Adipocyte (in vitro differentiated cells): ENCODE measurements at places on chromosomes 3 and 15.

DNA sequence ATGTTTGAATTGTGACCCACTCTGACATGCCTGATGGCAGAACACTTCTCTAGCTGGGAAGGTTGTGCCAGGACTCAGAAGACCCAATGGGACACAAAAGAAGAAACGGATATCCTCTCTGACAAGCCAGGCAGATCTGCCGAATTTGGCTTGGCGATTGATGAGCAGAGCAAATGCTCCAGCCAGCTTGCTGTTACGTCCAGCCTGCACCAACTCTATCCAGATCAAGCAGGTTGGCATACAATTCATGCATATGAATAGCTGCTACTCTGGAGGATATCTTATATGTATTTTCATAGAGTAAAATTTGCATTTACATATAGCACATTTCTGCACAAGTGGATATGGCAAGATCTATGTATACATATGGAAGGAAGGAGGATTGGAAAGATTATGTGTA, 102.8 kb downstream of the PEX5L start:
- DNase-seq, result no peak

DNA sequence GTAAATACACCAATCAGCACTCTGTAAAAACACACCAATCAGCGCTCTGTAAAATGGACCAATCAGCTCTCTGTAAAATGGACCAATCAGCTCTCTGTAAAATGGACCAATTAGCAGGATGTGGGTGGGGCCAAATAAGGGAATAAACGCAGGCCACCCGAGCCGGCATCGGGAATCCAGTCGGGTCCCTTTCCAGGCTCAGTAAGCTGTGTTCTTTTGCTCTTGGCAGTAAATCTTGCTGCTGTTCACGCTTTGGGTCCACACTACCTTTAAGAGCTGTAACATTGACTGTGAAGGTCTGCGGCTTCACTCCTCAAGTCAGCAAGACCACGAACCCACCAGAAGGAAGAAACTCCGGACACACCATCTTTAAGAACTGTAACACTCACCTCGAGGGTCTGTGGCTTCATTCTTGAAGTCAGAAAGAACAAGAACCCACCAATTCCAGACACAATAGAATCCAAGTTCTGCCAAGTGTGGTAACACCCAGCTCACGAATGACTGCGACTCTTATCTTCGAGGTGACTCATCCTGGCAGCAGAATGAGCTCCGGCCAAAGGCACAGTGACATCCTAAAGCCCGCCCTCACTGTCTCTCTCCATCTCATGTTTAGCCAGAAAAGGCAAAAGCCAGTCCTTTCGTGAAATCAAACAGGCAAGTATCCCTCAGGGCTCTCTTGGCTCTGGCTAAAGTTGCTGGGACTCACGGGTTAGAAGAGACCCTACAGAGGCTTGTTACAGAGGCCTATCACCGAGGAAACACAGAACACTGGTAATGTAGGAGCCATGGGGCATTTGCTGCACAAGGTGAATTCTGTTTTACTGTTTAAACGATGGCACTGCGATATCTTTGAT, 155.2 kb downstream of the FAM43A start:
- peak; percentile 43 for DNase-seq

DNA sequence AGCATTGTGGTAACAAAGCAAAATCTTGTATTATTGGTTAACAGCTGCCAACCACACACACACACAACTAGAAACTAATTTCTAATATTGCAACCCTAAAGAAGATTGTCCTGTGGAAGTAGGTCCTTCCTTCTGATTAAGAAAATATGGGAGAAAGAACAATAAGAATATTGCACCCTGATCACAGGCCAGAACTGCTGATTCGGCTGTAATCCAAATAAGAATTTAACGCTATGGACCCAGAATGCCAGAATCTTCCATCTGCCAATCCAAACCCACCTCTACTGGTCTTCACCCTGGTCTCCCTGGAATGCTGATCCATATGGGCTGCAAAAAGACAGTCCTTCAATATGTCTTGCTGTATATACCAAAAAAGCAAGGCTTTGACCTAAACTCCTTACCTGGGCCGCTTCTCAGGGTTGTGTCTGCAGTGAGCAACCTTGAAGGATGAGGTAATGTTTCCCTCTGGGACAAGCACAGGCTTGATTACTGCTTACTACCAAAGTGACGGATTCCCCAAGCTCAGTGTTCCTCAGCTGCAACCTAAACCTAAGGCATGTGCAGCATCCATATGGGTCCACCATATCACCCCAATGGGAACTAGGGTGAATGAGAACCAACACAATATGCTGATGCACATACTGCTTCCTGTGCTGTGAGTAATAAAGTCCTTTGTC, 8.0 kb downstream of the CCDC14 start:
- DNase-seq, result no peak

GRCh38 chr3:24886501-24886900, 391.9 kb upstream of the THRB start:
- DNase-seq, result no peak

GRCh38 chr3:88879905-88880304, 227.5 kb upstream of the EPHA3 start:
- DNase-seq, result no peak

GRCh38 chr15:71656425-71656824, 153.9 kb upstream of the NR2E3 start:
- no peak for DNase-seq

GRCh38 chr3:195867631-195868335, 40.6 kb downstream of the TNK2 start:
- DNase-seq, result no peak

- no peak for DNase-seq
These were observed 302.1 kb upstream of the MME start for GRCh38 chr3:154778057-154778456.

DNA sequence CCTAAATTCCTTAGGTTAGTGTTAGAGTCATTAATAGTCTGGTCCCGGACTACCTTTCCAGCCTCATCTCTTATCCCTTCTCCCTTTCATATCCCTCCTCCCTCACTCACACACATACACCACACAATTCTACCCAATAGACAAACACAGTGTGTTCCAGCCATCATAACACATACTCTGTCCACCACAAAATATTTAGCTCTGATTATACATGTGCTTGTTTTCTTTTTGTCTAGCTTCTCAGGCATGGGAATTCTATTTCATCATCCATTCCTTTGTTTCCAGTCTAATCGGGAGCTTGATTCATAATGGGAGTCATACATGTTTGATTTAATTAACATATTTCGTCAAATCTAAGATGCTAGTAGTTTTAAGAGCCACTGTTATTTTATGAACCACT, 161.8 kb upstream of the BFSP2 start:
- no peak for DNase-seq

DNA sequence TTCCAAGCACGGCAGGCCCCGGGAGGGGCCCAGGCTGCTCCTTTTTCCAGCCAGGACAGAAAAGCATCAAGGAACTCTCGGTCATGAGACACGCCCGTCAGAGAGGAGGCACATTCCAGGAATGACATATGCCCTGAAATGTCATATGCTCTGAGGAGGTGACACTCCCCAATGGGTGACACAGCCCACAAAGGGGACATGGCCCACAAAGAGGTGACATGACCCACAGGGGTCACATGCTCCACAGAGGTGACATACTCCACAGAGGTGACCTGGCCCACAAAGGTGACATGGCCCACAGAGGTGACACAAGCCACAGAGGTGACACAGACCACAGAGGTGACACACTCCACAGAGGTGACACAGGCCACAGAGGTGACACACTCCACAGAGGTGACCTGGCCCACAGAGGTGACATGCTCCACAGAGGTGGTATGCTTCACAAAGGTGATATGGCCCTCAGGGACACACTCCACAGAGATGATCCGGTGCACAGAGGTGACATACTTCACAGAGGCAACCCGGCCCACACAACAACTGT, 79.2 kb downstream of the ABHD5 start:
- no peak for DNase-seq

DNA sequence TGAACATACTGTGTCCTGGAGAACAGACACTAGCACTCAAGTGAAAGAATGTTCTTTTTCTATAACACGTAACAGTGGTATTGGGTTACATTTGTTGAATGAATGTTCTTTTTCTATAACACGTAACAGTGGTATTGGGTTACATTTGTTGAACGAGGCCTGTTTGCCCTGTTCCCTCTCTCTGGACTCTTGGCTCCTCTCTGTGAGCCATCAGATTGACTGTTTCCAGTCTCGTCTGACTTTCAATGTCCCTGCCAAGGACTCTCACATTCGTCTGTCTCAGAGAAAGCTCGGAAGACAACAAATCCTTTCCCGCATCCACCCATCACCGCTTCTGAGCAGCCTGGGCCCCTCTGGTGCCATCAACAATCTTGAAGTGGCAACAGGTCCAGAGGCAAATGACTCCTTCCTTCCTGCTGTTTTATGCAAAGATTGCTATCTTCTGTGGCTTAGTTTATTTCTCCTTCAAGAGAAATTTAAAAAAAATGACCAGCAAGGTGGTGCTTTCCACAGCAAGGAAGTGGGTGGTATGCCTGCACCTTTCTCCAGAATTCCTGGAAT, 8.0 kb downstream of the TMEM45A start:
- DNase-seq, result no peak

- DNase-seq, result no peak
These were observed 393.0 kb downstream of the IGSF11 start for GRCh38 chr3:118641608-118642007.

- no peak for DNase-seq
These were observed 19.6 kb downstream of the PAQR9 start for GRCh38 chr3:142943870-142944269.

- DNase-seq, result no peak
These were observed 36.6 kb upstream of the CD47 start for GRCh38 chr3:108127301-108127988.

DNA sequence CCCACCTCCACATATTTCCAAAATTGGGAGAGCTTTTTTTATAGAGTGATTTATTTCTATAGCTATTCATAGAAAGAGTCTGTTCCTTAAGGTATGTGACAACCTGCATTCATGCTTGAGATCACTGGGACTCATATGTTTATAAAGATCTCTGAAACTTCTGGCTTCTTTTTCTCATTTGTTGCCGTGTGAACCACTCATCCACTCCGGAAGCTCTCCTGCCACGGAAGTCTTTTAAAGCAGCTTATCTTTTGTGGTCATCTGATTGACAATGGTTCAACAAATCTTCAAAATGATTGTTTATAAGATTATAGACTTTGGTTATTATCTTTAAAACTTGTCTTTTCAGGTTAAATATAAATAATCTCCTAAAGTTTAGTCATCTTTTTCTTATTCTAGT, 260.5 kb downstream of the C3orf38 start:
- no peak for DNase-seq

DNA sequence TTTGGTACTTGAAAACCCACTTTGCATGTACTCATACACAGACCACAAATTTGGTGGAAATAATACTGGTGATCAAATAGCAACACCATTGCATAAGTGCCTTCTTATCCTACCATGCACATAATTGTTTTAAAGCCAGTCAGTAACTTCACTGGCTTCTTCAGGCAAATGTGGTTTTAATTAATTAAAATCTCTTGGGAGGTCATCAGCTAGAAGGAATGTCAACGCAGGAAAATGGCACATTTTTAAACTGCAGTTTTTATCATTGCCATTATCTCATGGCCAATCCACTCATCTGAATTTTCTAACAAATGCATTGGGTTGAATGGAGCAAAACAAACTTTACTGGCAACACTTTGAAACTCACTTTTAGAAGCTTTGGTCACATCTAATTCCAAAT, 105.7 kb upstream of the ZPLD1 start:
- DNase-seq, result no peak

GRCh38 chr15:101617390-101617965, 34.7 kb downstream of the TM2D3 start:
- no peak for DNase-seq

DNA sequence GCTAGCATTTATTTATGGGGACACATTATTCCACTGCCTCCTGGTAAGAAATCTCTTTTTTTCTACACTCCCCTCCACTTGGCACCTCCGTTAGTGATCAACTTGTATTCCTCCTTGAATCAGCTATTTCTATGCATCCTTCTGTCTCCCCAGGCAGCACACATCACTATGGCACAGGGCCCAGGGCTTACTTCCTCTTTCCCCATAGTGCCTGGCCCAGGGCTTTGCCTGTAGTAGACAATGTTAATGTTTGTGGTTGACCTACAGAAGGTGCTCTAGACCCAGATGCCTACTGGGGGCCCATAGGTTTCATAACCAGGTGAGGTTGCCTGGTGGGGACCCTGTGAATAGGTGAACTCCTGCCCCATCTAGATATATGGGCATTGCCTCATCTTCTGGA, 44.9 kb downstream of the EPHB1 start:
- no peak for DNase-seq

- no peak for DNase-seq
These were observed 315.4 kb downstream of the MCTP2 start for GRCh38 chr15:94546808-94547207.

DNA sequence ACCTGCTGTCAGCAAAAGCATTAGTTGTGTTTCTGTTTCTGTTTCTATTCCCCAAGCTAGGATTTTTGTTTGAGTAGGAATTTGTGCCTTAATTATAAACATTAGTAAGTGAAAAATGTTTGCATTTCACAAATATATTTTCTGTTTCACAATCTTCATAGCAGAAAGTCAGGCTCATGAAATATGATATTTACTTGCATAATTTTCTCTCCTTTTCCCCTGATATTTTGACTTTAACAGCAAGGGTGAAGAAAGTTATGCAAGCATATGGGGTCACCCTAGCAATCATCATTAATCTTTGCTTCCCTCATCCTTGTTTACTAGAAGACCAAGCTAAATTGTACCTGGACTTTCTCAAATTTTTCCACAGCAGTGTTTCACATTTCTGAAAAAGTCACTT, 140.3 kb upstream of the SEMA6D start:
- peak; percentile 68 for DNase-seq

DNA sequence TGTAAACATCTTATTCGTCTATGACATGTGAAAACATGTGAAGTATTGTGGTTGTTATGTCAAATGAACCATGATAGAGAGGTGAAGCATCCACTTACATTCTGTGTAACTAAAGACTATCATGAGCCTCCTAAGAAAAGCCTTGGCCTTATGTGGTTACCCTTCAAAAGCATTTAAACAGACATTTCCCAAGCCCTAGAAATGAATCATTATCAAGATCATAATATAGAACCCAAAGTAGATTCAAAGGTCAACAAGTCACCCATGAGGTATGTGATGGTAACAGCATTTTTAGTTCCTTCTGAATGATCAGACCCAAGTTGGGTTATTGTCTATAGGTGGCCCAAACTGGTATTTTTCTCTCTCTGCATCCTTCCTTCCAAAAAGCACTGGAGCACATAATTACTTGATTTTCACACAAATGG, 408.0 kb downstream of the TBL1XR1 start:
- peak; percentile 49 for DNase-seq

DNA sequence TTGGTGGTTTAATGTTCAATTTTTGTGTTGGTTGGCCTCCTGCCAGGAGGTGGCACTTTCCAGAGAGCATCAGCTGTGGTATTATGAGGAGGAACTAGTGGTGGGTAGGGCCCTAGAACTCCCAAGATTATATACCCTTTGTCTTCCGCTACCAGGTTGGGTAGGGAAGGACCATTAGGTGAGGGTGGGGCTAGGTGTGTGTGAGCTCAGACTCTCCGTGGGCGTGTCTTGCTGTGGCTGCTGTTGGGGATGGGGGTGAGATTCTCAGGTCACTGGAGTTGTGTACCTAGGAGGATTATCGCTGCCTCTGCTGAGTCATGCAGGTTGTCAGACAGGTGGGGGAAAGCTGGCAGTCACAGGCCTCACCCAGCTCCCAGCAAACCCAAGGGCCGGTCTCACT, 187.1 kb downstream of the DPH6 start:
- DNase-seq, result no peak
